ENCODE measurements at places on chromosomes 7 and 10. TPM values are rescaled to one million over a fixed set of nuclear protein-coding genes. Genes with fewer than 3 reads are reported as not detected.
A peak's percentile ranks its signal among the peaks of the same experiment; 100 is the strongest.

The SSMEM1 gene
- total RNA-seq = not detected

The CALHM3 gene
- not detected for total RNA-seq

DNA sequence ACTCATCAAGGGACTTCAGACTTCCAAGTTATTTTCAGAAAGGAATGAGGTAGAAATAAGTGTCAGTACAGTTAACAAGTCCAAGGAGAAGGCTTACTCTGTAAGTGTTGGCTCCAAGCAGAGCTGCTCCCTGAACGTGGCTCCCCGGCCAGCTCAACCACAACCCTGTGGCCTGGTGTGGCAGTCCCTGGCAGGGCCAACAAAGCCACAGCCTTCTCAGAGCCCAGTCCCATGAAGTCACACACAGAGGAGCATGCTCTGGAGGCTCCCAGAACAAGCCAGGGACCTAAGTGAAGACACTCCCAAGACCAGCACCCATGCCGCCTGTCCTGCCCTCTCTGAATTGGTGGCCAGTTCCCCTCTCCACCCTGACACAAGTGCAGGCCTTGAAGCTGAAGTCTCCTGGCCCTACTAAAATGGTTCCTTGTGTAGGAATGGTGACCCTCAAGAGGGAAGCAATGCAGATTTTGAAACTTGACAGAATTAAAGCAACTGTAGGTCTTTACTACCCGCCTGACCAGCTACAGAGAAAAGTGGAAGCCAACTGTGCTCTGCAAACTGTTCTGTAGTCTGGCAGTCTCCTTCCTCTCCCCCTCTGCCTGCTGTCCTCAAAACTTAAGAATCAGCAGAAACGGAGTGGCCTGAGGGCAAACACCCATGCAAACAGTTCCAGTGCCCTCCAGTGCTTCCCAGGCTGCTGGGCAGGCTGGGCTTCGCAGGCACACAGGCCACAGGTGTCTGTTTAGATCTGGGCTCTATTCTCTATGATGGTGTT is 51.1 kb downstream of the NOD1 start:
- no peak for DNase-seq

DNA sequence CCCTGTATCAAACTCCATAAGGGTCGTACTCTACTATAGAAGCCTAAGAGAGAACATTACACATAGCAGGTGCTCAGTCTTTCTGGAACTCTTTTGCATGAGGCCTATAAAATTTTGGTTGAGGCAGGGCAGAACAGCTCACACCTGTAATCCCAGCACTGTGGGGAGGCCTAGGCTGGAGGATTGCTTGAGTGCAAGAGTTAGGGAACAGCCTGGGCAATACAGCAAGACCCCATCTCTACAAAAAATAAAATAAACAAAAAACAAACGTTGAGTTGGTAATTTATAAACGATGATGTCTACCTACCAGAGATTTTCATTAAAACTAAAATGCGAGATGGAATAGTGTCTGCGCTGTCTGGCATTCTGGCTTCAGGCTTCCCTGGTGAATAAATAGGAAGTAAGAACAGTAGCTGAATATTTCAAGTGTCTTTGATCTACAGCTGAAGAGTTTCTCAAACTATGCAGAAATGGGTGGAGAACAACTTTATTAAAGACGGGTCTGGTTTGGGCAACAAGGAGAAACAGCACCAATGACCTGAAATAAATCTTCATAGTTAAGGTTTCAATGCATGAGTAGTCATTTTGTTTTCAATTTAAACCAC is 774 bp downstream of the PON2 start:
- DNase-seq = peak; percentile 79
